Amygdala (tissue), 56 donors: ENCODE measurements at places on chromosomes 7 and 10.

- no peak for DNase-seq
Measured at GRCh38 chr10:66642217-66642616, 283.6 kb upstream of the LRRTM3 start.

- no peak for DNase-seq
Measured at GRCh38 chr7:20229646-20230500, 12.7 kb upstream of the MACC1 start.

GRCh38 chr10:101597091-101597900 is 9.2 kb downstream of the DPCD start:
- DNase-seq, result no peak

DNA sequence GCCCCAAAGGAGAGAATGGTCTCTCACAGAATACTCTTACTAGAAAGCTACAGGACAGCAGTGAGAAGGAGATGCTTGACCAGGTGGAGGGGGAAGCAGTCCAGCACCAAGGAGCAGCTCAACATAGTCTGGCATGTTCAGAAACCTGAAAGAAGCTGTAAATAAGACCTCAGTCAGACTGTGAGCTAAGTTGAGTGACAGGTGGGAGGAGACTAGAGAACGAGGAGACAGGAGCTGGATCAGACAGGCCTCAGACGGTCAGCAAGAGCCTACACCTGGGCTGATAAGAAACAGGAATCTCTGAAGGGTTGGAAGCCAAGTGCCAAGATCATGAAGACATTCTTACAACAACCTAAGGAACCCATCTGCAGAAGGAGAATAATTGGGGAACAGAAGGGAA is 54.5 kb downstream of the ELMO1 start:
- DNase-seq, result no peak

DNA sequence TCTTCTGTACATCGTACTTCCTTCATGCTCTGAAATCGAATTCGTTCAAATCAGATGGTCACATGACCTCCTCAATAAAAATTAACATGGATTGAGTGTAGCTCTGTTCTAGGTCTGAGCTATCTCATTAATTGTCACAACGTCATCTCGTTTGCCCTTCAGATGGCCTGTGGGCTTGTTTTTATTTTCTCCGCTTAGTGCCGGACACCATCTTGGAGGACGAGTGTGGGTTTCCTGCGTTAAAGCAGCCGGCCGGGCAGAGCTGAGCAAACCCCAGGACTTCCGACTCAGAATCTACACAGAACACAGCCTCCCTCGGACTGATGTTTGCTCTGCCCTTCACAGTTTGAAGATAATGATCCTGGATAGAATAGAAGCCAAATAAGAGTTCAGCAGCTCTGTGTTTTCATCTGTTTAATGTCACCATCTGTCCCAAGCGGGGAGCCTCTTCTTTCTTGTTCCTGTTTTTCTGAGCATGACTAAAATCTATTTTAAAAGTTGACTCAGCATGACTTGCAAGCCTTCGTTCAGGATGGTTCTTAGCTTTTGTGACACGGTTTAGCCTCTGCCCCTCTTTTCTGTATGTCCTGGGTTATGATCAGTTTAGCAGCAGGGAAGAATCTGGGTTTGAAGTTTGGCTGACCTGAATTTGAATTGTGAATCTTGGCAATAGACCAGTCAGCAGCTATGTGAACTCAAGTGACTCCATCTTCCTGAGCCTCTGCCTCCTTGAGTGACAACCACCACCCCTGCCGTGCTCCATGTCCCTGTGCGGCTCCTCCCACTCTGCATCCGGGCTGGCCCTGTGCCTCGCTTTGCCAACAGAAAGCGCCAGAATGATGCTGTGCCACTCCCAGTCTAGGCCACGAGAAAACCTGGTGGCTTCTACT is 30.6 kb upstream of the GALNTL5 start:
- DNase-seq, result no peak

- no peak for DNase-seq
Measured at GRCh38 chr10:124728830-124729661, 15.1 kb downstream of the FAM53B start.

DNA sequence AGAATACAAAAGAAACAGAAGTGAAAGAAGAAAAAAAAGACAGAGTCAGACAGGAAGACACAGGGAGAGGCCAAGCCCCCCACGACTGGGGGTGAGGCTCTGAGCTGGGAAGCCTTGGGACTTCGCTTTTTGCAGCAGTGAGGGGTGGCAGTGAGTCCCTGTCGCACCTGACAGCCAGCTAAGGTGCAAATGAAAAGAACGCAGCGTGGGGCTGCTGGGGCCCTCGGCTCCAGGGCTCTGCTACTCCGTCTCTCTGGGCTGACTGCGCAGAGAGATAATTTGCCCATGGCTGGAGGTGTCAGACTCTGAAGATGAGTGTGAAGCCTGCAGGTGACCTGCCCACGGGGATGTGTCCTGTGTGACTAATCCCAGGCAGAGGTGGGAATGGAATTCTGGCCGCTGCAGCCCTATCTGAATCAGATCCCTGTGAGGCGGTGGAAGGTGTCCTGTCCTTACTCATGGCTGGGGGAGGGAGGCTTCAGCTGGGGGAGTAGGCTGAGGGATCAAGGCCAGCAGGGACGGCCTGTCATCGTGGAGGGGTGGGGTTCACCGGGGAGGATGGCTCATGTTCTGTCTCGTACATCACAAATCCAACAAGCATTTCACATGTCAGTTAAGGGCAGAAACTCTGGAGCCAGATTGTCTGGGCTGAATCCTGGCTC is 96.4 kb downstream of the SLIT1 start:
- no peak for DNase-seq

DNA sequence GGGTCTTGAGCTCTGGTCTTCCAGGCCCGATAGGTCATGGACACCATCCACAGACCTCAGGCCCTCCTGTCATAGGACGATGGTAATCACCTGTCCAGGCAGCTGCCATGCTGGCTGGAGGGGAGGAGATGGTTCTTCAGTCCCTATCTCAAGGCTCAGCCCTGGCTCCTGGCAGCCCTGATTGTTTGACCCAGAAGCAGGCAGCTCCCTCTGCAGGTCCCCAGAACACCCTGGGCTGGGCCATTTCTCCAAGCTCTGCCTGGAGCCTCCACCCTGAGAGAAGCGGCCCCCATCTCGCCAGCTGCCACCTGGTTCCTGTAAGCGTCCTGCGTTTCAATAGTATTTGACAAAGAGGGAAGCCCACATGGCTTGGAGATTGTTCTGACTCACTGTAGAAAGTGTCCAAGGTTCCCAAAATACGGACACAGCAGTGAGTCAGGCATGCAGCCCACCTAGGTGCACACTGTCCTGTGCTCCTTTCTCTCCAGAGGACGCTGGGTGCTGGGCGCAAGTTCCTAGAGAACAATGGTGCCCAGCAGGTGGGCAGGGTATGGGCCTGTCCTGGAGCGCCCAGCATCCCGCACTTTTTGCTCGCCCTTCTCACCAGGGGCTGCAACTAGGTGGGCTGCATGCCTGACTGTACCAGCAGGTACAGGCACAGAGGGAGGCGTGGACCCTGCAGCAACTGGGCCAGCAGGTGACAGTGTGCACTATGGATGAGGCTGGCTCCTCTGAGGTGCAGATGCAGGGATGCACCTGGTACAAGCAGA is 72.4 kb upstream of the EBF3 start:
- DNase-seq, result no peak

- DNase-seq, result no peak
Measured at GRCh38 chr10:102603946-102604345, 40.3 kb upstream of the TRIM8 start.

DNA sequence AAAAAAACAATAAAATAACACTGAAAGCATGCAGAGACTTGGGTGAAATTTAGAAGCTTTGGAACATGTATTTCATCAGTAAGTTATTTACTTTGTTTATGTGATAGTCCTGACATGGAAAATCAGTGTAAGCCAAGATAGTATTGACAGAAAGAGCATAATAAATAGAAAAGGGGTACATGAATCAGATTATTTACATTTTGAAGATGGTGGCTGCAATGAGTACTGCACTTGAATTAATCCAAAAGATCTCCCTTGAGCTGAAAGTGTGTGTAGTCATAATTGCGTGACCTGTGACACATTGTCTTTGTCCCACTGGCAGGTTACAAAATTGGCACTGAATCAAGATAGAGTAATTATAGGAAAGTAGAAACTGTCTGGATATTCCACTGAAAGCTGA is 562.9 kb downstream of the GFRA1 start:
- no peak for DNase-seq
